Stimulated activated CD4-positive, alpha-beta T cell treated with anti-CD3 and anti-CD28 coated beads, Interleukin-12 subunit alpha, Interleukin-12 subunit beta, amount 100 ng/mL, for 24 hours (primary cell): ENCODE measurements at places on chromosomes 13 and 19.
A peak's percentile ranks its signal among the peaks of the same experiment; 100 is the strongest.

- no peak for DNase-seq
These were observed 100.3 kb downstream of the ARHGEF7 start for GRCh38 chr13:111215081-111216047.

DNA sequence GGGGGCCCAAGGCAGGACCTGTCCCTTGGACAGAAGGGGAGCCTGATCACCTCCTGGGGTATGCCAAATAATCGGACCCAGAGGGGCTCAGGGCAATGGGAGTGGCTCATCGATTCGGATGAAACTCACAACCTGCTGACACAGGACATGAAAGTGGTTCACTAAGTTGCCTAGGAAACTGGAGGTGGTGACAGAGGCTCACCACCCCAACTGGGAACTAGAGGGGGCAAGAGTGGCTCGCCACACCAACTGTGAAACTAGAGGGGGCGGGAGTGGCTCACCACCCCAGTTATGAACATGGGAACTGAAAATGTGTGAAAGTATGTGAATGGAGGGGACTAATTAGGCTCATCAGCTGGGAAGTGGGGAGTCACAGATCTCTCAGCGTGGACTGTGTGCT is 46.3 kb upstream of the ZNF737 start:
- no peak for DNase-seq

- no peak for DNase-seq
These were observed 671.0 kb upstream of the SLITRK1 start for GRCh38 chr13:84553227-84553626.

GRCh38 chr19:22595918-22596341 is 38.2 kb upstream of the ZNF492 start:
- no peak for DNase-seq

- no peak for DNase-seq
These were observed 163.6 kb downstream of the CACNA1A start for GRCh38 chr19:13342672-13343071.

DNA sequence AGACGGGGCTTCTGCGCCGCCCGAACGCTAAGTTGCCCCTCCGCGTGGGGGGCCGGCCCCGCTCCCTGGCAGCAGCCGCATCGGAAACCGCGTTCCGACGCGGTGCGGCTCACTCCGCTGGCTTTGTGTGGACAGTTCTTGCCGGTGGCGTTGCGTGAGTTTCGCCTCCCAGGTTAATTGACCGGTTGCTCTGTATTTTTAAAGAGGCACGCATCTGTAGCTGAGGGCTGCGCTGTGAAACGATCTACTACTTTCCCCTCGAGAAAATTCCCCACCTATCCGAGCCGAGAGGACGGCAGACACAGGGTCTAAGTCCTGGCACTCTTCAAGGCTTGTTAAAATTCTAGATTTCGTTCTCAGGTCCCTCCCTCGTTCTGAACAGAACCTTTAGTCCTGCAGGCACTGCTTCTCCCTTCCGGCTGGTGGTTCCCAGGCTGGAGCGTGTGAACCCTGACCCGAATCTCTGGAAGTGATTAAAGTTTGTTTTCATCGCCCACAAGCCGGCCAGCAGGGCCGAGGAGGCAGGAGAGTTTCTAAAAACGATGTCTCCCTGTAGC is 933 bp downstream of the ARHGEF7 start:
- no peak for DNase-seq

- peak; percentile 96 for DNase-seq
These were observed 33.2 kb downstream of the CCNE1 start for GRCh38 chr19:29844891-29845573.

GRCh38 chr13:30819136-30819888 is 84.0 kb downstream of the ALOX5AP start:
- no peak for DNase-seq

DNA sequence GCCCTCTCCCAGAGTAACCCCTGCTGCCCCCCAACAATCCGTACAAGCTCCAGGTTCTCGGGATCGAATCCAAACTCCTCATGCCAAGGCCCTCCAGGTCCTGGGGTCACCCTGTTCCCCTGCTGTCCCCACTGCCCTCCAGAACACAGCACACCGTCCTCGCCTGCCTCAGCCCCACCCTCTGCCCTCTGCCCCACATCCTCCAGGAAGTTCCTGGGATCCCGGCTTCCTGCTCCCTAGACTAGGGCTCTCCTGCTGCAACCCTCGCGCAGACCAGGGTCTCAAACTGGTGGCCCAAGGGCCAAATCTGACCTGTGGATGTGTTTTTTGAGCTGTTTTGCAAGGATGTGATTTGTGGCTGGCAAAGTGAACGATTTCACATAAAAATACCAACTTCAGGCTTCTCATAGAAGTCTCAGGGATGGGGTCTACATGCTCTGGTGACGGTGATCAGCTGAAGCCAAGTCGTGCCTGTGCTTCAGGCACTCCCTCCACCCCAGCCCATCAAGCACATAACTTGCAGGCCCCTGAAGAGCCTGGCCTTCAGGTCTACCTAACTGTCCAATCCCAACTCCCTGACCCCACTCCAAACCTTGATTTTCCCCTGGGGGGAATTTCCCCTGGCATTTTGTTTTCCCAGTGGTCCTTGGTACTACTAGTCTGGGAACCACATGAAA is 1.8 kb downstream of the RABAC1 start:
- no peak for DNase-seq

DNA sequence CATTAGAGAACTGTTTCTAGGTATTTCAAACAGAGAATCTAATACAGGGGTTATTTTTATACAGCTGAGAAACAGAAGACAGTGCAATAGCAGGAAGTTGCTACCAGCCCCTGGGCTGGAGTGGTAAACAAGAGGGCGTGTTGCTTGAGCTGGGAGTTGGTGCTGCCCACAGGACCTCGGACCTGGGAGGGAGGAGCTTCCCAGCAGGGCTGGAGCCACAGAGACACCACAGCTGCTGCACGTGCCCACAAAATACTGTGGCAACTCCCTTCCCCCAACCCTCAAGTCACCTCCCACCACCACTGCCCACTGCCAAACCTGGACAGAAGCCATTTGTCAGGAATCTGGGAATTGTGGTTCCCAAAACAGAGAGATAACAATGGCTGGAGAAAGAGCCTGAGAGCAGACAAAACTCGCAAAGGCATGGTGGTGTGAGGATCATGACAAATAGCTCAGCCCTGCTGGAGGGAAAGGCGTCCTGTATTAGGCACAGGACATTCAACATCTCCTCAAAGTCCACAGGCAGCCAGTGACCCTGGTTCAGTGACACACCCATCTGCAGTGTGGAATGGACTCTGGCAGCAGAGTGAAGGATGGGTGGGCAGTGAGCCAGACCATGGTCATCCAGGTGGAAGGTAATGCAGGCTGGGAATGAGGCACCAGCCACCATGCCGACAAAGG is 57.2 kb downstream of the SPATA13 start:
- no peak for DNase-seq

GRCh38 chr19:3645067-3645396 is 18.4 kb upstream of the CACTIN start:
- no peak for DNase-seq

GRCh38 chr19:2048104-2048958 is 2.7 kb downstream of the MKNK2 start:
- DNase-seq = no peak

- no peak for DNase-seq
These were observed 7.7 kb downstream of the ATP13A1 start for GRCh38 chr19:19655641-19656343.

DNA sequence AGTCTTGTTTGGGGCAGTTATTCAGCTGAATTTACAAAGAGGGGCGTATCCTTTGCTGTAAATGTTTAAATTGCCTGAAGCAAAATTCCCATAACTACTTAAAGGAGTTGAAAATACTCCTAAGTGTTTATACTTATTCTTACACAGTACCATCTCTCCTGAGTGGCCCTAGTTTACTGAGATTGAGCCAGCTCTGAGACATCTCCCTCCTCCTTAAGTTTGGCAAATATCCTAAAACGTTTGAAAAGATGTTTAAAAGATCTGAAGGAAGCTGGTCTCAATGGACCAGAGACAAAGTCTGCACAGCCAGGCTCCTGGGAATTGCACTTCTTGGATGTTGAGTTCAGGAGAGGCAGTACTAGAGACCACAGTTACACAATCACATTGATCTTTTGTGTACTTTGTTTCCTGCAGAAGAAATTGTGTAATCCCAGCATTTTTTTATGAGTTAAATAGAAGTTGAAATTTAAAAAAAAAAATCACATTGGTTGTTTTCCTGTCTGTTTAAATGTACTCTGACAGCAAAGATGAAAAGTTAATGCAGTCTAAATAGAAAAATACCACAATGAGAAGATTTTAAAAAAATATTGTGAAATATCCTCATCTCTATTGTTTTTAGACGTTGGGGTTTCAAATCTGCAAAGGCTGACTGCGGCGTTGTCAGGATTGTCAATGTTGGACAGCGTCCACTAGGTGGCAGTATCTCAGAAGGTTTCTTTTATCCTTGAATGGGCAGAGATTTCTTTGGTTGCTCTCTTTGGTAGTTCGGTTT is 20.7 kb downstream of the TNFSF11 start:
- DNase-seq = no peak

- no peak for DNase-seq
These were observed 1407.7 kb downstream of the EFNB2 start for GRCh38 chr13:105127732-105128131.
